T-helper 17 cell (primary cell): ENCODE measurements at places on chromosomes 5 and 9. TPM values are rescaled to one million over a fixed set of nuclear protein-coding genes. Genes with fewer than 3 reads are reported as not detected.

The MRPS27 gene
- total RNA-seq: 37.8 TPM

The C6 gene
- total RNA-seq: not detected

The NPR3 gene
- 0.05 TPM for total RNA-seq

The GRXCR2 gene
- total RNA-seq: not detected

The ZNF608 gene
- total RNA-seq: 0.16 TPM

The PCDHB11 gene
- total RNA-seq: not detected

The ZFP2 gene
- 0.50 TPM for total RNA-seq
